ENCODE measurements at places on chromosomes 6 and 20.

DNA sequence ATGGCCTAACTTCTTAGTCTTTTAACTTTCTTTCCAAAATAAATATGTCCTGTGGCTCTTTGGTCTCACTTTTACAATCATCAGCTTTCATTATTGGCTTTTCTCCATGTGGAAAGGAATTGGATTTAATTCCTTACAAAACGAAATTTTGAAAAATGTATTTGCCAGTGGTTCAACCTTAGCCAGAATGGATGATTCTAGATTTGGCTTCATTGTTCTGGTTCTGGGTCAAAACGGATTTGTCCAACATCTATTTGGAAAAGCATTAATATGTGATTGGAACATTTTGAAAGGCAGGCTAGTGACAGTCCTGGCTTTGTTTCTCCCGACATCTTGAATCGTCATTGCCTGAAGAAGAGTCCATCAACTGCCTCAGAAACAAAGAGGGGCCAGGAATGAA is 59.2 kb downstream of the TENT5A start:
- DNase-seq: no peak

- no peak for DNase-seq
Measured at GRCh38 chr20:25277941-25278521, 30.1 kb downstream of the PYGB start.

- no peak for DNase-seq
Measured at GRCh38 chr6:84466511-84466910, 239.1 kb upstream of the CEP162 start.

GRCh38 chr20:62366370-62367135 is 559 bp downstream of the LAMA5 start:
- peak; percentile 82 for DNase-seq

- no peak for DNase-seq
Measured at GRCh38 chr20:37259865-37260264, 1.7 kb downstream of the GHRH start.

- DNase-seq: no peak
Measured at GRCh38 chr20:9518576-9519175, 4.3 kb downstream of the LAMP5 start.

- no peak for DNase-seq
Measured at GRCh38 chr6:35454391-35455110, 2.4 kb downstream of the FANCE start.

DNA sequence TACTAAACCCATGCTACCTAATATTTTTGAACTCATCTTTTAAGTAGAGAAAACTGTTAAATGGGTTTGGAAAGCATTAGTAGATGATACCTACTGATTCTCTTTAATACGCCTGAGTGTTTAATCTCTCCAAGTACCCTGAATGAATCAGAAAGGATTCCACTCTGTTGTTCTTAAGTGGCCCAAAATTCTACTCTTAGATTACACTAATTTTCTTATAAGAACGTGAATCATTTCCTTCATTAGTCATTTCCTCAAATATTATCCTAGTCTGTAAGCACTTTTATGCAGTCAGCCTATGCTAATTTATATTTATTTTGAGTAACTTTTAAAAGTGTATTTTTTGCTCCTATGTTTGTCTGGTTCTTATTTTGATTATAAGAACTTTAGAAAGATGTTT is 380.0 kb downstream of the BTBD9 start:
- DNase-seq: peak; percentile 54

GRCh38 chr20:55782912-55783253 is 222.4 kb downstream of the CBLN4 start:
- no peak for DNase-seq

DNA sequence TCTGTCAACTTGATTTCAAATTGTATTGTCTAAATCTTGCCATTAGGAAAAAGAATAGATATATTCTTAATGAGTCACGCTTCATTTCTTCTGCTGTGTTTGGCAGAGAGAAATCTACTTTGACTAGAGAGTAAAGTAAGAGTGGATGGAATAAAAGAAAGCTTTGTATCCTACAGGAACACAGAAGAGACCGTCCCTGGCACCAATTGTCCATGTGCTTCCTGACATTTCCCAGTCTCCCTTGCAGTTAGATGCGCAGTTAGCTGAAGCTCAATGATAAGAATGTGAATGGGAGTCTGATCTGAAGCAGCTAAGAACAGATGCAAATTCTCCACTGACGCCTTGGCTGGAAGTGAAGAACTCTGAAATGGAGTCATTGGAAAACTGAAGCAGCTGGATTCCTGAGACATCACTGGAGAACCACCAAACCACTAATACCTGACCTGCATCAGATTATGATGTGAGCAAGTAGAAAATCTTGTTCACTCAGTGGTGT is 528.2 kb upstream of the MARCKS start:
- DNase-seq: peak; percentile 92
